Fibroblast of lung (primary cell): ENCODE measurements at places on chromosomes 2 and 18.

DNA sequence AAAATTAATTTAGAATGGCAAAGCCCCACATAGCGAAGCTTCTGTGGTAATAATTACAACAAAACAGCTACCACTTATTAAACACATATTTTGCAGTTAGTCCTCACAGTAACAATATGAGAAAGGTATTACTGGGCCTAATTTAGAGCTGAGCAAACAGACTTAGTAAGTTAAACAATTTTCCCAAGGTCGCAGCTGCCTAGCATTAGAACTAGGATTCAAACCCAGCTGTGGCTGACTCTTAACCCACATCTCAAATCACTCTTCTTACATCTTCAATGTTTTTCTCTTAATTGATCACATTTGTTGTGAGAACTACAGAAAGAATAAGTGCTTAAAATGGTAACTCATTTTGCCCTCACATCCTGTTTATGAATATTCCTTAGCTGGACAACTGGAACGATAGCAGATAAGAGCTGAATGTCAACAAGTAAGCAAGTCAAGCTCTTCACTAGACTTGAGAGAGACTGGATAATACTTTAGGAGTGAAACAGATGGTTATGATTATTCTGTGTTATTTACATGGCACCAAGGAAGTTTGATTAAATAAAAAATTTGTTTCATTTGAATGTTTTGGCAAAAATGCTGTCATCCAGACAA is 59.4 kb upstream of the TMEM17 start:
- DNase-seq, result no peak

DNA sequence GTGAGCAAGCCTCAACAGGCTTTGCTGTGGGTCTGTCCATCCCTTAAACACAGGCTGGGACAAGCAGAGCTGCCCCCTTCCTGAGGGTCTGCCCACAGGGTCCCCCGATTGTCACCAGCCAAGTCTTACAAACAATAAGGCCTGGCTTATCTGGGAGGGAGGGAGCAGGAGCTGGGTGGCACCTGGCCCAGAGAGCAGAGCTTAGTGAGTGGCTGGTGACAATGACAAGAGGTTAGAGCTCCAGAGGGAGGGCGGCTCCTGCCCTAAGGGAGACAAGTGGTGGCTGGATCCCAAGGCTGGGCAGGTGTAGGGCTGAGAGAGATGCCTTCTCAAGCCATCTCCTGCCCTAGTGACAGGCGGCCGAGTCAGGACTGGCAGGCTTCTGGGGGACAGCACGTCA is 125.5 kb downstream of the KLHL29 start:
- no peak for DNase-seq

DNA sequence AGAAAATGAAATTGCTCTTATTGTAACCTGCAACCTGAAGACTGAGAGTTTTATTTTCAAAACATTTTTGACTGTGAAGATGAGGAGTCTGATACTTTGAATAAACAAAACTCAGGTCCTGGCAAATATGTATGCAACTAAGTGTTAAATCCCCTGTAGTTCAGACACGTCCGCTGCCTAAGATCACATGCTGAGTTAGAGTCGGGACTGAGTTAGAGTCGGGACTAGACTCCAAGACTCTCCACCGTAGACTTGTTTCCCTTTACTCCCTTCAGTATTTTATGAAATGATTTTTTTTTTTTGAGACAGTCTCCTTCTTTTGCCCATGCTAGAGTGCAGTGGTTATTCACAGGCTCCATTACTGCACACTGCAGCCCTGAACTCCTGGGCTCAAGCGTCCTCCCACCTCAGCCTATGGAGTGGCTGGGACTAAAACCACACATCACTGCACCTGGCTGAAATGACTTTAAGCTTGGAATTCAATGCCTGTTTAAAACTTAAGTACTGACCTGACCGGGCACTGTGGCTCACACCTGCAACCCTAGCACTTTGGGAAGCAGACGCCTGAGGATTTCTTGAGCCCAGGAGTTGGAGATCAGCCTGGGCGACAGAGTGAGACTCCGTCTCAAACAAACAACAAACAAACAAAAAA is 28.0 kb upstream of the PMAIP1 start:
- no peak for DNase-seq

- DNase-seq, result peak; percentile 95
Observed at GRCh38 chr18:76565238-76566173, 70.5 kb upstream of the ZNF516 start.

DNA sequence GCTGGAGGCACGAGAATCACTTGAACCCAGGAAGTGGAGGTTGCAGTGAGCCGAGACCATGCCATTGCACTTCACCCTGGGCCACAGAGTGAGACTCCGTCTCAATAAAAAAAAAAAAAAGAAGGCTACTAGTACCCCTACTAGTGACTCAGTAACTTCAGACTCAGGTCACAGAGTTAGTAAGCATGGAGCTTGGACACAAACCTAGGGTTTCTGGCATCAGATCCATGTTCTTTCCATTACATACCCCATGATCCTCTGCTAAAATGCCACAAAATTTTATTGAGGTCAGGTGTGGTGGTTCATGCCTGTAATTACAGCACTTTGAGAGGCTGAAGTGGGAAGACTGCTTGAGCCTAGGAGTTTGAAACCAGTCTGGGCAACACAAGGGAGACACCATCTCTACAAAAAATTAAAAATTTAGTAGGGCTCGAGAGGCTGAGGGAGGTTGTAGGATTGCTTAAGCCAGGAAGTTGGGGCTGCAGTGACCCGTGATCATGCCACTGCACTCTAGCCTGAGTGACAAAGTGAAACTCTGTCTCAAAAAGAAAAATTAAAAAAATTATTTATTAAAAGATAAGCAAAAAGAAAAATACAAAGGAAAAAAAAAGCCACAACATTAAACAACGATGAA is 45.1 kb downstream of the DHX57 start:
- no peak for DNase-seq

- DNase-seq, result peak; percentile 98
Observed at GRCh38 chr2:38462121-38462661, 85.1 kb upstream of the ATL2 start.

- peak; percentile 34 for DNase-seq
Observed at GRCh38 chr2:233700028-233700635, 7.4 kb downstream of the UGT1A6 start.

- DNase-seq, result peak; percentile 81
Observed at GRCh38 chr18:31206787-31207381, 44.2 kb upstream of the DSC1 start.

DNA sequence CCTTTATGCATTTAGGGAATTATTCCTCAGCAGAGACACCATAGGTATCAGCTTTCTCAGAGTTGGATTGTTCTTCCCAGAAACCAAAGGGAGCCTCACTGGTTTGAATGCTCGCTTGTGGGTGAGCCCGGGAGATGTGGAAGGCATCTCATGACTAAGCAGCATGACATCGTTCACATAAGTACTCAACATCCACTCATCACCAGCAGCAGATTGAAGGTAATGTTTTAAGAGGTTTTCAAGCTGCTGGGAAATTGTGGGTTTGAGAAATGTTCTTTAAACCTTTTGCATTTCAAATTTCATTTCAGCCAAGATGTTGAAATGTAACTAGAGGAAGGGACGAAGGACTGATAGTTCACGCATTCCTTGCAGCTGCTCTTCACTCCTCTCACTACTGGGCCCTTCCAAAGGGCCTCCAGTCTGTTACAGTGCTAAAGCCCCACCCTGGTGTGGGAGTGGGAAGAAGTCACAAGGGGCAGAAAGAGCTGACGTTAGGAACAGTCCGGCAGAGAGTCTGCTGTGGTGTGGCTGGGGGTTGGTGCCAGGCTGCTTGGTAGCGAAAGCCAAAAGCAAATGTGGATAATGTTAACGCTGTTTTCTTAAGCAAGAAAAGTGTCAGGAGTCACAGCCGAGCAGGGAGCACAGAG is 324.5 kb upstream of the EPHA4 start:
- DNase-seq, result peak; percentile 94

DNA sequence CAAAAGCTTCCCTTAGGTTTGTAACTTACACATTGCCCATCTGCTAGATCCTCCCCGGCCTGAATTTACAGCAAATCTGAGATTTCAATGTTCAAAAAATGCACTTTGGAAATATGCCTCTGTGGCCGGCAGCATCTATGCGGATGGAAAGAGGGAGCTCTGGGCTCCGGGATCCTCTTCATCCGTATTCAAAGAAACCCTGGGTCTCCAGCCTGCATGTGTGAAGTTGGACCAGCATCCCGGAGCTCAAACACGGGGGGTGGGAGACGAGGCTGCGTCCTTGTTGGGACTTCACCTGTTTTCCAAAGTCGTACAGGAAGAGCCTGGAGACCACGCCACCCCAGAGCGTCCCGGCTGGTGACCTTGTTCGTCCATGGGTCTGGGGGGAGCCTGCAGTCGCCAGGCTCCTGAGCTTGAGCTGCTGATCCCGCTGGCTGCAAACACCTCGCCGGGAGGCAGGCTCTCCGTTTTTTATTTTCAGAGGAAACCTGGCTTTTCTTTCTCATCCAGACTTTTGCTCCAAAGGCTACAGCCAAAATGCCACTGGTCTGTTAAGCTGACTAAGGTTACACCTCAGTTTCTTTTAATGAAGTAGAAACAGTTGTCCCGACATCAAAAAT is 77.4 kb downstream of the PTGR3 start:
- no peak for DNase-seq

DNA sequence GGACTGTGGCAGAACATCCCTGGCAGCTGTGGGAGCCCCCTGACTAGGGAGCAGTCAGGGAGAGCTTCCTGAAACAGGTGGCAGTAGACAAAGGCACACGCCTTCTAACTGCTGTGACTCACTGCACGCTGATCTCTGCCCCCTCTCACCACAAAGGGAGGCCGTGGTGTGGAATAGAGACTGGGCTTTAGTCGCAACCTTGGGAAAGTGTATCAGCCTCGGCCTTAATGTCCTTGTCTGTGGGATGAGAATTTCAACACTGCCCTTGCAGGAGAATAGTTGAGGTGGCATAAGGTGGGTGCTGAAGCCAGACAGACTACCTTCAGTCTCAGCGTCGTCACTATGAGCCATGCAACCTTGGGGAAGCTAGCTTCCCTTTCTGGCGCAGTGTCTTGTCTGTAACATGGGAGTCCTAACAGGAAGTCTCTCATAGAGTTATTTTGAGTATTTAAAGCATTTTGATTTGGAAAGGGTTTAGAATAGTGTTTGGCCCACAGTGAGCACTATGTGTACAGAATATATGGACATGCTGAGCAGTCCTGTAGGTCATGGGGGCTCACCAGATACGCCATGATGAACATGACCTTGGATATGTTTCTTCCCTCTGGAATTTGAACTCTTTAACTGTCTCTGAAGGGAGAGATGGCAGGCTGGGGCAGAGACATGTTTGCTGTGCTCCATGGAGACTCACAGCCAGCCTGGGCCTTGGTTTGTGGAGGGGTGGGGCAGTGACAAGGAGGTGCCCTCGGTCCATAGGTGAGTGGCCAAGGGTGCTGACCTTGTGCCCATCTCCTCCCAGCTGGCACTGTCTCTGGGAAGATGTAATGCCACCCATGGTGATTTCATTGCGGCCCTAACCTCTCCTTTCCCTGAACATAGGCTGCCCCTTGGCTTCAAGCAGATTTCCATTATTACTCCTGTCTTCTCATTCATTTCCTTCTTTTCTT is 29.5 kb upstream of the SMAD7 start:
- no peak for DNase-seq

GRCh38 chr2:216574046-216574445 is 59.2 kb upstream of the IGFBP2 start:
- no peak for DNase-seq

DNA sequence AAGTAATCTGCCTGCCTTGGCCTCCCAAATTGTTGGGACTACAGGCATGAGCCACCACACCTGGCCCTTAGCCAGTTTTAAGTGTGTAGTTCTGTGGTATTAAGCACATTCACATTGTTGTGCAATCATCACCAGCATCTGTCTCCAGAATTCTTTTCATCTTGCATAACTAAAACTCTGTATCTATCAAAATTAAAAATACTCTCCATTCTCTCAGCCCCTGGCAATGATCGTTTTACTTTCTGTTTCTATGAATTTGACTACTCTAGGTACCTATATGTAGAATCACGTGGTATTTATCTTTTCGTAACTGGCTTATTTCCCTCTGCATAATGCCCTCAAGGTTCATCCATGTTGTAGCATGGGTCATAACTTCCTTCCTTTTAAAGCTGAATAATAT is 45.5 kb upstream of the CAVIN2 start:
- DNase-seq, result peak; percentile 91

- DNase-seq, result peak; percentile 60
Observed at GRCh38 chr18:79857082-79857671, 59.4 kb downstream of the KCNG2 start.

DNA sequence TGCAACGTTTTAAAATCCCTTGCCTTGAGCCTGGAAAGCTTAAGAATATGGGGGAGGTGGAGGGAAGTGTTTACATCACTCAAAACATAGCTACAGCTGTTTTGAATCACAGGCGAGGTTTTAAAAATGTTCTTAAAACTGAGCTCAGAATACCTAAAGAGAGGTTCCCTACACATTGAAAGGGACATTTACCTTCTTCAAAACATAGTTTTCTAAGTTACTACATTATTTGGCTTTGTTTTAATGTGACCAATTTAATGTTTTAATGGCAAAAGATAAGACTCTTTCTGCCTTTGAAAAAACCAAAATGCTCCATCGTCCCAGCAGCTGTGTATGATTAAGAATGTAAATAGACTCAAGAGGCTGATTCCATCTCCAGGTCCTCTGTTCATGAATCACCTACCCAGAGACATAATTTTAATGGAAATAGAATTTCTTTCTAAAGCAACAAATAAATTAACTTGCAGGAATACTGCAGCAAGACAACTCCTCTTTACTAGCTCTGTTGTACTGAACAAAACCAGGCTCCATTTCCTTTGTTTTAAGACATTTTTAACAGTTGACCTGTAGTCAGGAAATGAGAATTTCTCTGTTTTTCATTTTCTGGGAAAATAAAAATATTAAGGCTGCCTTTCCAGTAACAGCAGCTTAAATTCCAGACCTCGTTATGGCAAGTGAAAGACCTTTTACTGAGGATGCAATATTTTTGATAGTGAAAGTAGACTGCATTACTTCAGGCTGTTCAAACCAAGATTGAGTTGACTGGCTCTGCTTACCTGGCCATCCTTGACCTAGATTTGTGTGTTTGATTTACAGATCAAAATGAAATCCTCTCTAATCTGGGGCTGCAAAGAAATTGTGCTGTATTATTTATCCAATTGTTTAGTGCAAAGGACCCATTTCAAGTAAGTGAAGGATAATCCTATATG is 33.7 kb upstream of the WDR75 start:
- peak; percentile 84 for DNase-seq

- no peak for DNase-seq
Observed at GRCh38 chr2:73920577-73921545, 5.8 kb upstream of the DGUOK start.

GRCh38 chr18:38663682-38664081 is 1098.1 kb upstream of the CELF4 start:
- DNase-seq, result no peak

- peak; percentile 41 for DNase-seq
Observed at GRCh38 chr2:149661844-149662243, 74.3 kb upstream of the MMADHC start.

- no peak for DNase-seq
Observed at GRCh38 chr18:37674570-37674969, 109.0 kb upstream of the CELF4 start.

- no peak for DNase-seq
Observed at GRCh38 chr2:177264209-177264692, 276 bp downstream of the NFE2L2 start.

GRCh38 chr2:224711859-224712665 is 4.1 kb downstream of the CCDC195 start:
- DNase-seq, result peak; percentile 7

- no peak for DNase-seq
Observed at GRCh38 chr2:182078988-182079602, 93.4 kb downstream of the PPP1R1C start.

GRCh38 chr2:224780106-224780505 is 63.9 kb upstream of the CCDC195 start:
- no peak for DNase-seq
